Cortex of kidney (tissue), 1 donor: ENCODE measurements at places on chromosomes 5 and 9.

GRCh38 chr9:81082221-81082620, 607.1 kb downstream of the TLE1 start:
- DNase-seq, result no peak

- no peak for DNase-seq
These were observed 864.0 kb upstream of the ACO1 start for GRCh38 chr9:31520301-31521085.

- no peak for DNase-seq
These were observed 3.2 kb downstream of the DOLPP1 start for GRCh38 chr9:129084087-129084486.

GRCh38 chr9:118121361-118121760, 417.2 kb downstream of the TLR4 start:
- no peak for DNase-seq

DNA sequence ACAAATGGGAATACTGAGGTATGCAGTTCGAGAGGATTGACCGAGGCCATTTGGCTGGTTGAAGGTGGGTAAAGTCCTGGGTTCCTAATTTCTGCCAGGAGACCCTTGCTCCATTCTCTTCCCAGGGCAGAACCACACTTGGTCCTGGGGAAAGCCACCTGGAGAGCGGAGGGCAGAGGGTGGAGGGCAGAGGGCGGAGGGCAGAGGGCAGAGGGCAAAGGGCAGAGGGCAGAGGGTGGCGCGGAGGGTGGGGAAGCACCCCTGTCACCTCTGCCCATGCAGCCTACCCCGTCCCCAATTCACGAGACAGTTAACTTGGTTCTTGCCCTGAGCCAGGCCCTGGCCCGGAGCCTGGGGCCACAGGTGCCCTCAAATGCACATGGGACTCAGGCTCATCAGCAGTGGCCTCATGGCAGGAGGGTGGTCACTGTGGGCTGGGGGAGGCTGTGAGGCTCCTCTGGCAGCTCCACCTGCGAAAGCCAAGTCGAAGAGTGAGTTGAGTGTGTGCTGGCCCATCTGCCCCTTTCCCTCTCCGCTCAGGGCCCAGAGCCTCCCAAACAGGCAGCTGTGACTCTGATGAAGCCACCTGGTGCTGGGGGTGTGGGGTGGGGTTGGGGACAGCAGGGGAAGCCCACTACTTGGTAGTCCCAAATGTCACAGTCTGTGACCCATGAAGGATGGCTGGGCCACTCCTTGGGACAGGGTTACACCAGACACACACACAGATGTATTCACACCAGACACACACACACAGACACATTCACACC, 28.0 kb upstream of the FCN1 start:
- no peak for DNase-seq

DNA sequence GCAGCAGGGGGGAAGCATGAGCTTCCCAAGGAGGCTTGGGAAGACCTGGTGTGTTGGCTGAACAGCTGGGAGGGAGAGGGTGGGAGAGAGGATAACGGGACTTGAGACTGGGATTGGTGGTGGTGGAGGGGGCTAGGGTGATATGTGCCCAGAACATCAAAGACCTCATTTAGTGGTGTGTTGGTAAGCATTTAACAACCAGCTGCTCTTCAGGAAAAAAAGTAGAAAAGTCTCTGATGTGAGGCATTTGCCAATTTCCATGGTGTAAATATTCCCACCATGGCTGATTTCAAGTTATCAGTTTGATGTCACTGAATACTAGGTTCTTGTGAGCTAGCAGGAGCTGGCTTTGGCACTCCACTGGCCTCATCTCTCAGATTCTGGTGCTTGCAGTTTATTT, 170.8 kb downstream of the MACROH2A1 start:
- DNase-seq, result no peak

GRCh38 chr5:171773106-171773505, 12.5 kb upstream of the SMIM23 start:
- no peak for DNase-seq

DNA sequence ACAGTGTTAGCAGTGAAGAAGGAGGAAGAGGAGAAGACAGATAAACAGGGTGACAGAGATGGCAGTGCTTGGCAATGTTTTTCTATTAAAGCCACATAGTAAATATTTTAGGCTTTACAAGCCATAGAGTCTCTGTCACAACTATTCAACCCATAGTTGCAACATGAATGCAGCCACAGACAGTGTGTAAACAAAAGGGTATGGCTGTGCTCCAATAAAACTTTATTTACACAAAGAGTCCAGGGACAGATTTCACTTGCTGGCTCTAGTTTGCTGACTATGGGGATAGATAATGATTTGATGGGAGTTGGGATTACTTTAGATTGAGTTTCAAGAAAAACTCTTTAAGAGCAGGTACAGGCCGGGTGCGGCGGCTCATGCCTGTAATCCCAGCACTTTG, 224.8 kb upstream of the SEMA6A start:
- no peak for DNase-seq

GRCh38 chr9:26802921-26803320, 89.7 kb downstream of the CAAP1 start:
- no peak for DNase-seq

DNA sequence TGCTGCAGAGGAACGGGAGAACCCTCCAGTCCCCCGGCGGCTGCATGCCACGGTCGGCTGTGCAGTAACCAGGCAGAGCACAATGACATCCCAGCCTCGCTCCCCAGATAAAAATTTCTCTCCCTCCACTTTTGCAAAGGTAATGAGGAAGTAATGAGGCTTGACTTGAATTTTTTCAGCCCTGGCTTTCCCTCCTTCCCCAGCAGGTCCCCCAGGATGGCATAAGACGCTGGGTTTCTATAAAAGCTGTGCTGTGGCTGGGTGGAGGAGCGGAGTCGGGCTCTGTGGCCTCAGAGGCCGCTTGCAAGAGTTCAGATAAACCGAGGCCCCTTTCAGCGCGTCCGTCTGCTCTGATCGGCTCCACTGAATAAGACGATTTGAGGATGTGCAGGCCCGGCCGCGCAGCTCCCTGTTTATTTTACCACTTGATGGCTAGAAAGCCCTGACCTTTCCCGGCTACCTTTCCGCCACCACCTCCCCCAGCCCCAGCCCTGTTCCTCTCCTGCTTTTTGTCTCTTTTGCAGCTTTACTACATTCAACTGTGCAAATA, 351.9 kb upstream of the IRX2 start:
- DNase-seq, result no peak

DNA sequence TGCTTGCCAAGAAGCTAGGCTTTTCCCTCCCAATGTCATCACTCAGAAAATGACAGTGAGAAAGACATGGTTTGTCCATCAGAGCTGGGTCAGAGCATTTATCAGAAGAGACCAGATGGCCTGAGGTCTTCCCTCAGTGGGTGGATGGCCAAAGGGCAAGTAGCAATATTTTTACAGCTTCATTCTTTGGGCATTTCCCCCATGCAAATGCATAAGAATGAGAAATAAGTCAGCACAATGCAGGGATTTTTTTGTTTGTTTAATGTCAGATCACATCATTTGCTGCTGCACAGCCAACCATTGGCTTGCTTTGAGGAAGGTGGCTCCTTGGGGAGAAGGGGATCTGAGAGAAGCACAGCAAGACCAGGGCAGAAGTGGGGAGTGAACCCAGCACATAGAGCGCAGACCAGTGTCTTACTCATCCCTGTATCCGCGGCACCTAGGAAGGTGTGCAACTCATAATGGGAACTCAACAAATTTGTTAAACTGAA, 209.6 kb downstream of the SEMA6A start:
- no peak for DNase-seq

DNA sequence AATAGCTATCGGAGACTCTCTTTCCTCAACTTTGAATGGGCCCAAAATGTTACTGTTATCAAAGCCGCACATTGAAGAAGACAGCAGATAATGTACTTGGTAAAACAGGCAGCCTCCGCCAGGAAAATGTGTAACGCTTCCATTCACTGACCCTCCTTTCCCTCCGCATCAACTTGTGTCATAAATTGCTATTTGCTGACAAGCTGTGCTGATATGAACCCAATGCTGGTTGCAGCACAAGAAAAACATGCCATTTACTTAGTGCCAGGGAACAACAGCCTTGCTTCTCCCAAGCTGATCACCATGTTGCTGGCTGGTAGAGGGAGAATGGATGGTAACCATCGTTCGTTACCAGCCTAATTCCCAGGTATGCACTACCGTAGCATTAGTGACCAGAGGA, 162.6 kb upstream of the PPP1R2B start:
- DNase-seq, result no peak

DNA sequence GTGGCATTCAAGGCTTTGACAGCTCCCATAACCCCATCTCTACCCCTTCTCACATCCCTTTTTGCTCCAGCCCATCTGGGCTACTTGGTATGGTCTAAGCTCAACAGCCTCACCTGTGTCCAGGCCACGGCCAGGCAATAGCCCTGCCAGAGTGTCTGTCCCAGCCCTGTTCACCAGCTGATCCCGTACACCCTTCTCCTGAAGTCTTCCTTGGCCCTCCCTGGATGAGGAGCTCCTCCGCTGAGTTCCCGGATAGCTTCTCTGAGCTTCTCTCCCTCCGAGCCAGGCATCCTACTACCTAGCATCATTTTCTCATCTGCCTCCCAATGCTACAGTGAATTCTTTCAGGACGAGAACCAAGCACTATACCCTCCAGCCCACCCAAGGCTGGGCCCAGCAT, 208.2 kb downstream of the DAB2IP start:
- DNase-seq, result no peak

DNA sequence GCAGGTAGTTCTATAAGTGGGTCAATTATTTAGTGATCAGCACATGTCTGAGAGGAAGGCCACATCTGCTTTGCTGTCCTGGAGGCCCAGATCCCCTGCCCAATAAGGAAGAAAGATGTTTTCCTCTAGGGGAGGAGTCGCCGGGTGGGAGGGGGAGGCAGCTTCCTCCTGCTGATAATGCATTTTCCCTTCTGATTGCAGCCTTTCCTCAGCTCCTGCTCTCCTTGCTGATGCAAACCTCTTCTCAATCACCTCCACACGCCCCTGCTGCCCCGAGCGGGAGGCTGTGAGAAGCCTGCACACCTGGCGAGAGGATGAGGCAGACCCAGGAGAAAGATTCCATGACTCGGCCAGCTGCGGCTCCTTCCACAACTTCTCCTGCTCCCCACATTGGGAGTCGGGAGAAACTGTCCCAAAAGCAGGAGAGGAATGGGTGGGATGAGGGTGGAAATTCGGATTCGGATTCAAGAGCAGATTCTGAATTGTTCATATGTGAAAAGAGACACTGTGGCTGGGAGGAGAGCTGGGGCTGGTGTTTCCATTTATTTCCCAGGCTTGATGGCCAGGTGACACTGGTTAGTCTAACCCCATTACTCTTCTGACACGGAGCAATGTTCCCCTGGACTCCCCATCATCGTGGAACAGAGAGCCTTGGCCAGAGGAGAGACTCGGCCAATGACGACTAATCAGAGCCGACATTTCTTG, 6.8 kb upstream of the NTNG2 start:
- no peak for DNase-seq

DNA sequence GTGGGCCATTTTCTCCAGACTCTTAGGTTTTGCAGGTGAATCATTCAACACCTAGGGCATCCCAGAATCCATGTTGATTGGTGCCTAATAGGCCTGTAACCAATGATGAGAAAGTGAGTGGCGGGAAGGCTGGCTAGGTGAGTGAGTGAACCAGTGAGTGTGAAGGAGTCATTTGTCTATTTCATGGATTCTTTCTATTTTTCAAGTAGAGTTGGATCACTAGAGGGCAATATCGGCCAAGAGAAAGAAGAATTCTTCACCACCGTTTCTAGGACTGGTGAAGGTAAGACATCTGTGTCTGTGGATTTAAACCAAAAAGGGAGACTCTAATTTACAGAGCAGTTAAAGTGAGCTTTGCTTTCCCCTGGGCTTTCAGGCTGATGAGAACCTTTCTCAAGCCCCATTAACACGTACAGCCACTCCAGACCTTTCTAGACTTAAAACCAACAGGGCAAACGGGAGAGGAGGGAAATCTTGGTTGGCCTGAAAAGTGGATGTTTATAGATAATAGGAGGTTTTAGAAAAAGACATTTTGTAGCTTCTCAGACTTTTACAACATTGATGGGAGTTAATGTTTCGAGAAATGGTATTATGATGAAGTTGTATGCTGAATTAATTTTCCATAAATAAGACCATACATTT, 114.3 kb upstream of the IL12B start:
- DNase-seq, result no peak

DNA sequence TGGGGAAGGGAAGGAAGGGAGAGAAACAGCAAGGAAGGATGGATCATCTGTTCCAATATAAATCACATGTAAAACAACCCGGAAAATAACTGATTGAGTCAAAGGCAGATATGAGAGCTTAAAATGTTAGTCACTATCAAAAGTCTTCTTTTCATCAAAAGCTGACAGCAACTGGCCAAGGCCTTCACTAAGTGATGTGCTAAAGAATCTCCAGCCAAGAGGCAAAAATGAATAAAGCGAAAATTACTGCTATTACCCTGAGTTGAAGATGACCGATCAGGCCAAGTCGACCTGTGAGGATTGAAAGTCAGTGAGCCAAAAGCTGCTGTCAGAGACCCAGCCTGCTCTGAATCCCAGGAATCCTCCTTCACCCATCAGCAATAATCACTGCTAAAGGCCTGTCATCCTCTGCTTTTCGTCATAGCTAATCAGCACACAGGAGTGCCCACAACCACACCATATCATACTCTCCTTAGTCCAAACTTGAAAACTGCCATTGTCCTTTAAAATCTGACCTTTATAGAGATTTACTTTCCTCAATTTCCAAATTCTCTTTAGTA, 736.9 kb downstream of the TLE1 start:
- DNase-seq, result no peak

DNA sequence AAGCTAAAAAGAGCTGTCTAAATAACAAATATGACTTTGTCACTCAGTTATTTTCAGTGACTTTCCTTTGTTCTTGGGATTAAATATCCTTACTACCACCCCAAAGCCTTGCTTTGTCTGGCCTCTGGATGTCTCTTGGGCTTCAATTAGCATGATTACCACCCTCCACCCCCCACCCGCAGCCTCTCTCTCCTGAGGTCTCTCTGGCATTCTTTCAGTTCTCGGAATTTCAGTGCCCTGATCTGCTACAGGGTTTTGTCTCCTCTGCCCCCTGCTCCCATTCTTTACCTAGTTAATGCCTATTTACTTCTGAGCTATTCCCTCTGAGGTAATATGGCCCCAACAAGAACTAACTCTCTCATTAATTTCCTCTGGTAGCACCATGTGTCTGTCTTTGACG, 376.4 kb downstream of the DEPDC1B start:
- no peak for DNase-seq

- no peak for DNase-seq
These were observed 33.3 kb downstream of the MTRR start for GRCh38 chr5:7902201-7902600.

DNA sequence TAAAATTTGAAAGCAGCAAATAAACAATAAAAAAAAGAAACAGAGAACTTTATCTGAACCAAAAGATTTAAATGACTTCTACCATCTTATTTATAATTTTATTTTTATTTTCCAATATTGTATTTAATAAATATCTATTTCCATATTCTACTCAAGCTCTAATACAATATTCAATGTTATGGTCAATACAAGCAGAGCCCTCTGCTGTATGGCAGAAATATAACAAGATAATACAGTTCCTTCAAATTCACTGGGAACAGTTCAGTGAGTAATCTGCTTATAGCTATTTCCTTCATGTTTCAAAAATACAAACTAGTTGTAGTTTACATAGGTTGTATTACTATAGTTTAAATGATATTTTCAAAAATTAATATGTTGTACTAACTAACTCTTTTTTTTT, 332.7 kb downstream of the PRDM9 start:
- DNase-seq, result no peak
